ENCODE measurements at places on chromosomes 4 and X. TPM values are rescaled to one million over a fixed set of nuclear protein-coding genes. Genes with fewer than 3 reads are reported as not detected.

DNA sequence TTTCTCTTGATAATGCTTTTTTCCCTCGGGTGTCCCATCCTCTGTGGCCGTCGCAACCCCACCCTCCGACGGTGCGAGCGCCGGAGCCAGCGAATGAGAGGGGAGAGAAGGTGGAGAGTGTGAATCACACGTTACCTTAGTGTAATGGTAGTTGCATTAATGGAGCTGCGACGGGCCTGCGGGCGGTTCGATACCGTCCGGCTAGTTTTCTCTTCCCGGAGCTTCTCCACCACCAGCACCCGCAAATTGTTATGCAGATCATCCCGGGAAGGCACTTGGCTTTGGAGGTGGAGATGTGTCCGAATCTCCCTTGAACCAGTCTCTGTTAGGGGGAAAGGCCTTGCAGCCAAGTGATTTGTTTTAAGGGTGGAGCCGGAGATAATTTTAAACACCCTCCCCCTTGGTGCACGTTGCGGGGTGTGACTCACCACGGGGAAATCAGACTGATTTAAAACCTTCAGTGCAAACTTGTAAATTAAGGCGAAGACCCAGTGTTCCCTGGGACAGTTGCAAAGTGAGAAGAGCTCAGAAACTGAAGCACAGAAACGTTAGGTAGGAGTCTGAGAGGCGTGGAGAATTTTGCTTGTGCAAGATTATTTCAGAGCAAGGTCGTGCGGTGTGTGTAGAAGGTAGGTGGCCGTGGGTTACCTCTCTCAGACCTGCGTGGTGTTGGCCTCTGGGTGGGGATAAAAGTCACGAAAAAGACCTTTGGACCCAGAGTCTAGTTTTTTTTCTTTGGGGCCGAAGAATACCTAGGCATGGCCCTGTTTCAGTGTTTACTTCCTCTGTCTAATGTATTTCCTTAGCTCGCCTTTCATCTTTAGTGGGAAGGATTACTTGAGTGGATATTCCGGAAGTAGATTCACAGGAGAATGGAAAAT is 1.3 kb downstream of the AFF1 start:
- peak; percentile 89 for DNase-seq

GRCh38 chr4:139783741-139784484 is 118.3 kb downstream of the MGST2 start:
- DNase-seq, result no peak

- peak; percentile 62 for DNase-seq
Measured at GRCh38 chrX:136652822-136653723, 5.1 kb downstream of the CD40LG start.

DNA sequence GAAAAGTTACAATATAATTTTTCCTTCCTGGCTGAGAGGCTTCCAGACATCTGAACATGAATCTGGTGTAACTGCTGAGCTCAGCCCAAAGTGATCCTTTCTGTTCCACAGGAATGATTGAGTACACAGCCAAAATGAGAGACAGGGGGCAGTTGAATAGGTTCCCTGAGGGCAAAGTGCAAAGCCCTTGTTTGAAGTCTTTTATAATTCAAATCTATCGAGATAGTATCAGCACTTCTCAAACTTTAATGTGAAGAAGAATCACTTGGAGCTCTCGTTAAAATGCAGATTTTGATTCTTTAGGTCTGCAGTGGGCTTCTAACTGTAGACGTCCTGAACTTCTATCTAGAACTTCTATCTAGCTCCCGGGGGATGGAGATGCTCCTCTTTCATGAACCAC is 54.4 kb upstream of the BMP2K start:
- no peak for DNase-seq

SMIM10L2A gene
- total RNA-seq, result 0.31 TPM

FAM9C gene
- total RNA-seq, result 0.05 TPM

- DNase-seq, result no peak
Measured at GRCh38 chr4:78069859-78070258, 12.7 kb downstream of the FRAS1 start.

UGT2B17 gene
- total RNA-seq, result not detected

DNA sequence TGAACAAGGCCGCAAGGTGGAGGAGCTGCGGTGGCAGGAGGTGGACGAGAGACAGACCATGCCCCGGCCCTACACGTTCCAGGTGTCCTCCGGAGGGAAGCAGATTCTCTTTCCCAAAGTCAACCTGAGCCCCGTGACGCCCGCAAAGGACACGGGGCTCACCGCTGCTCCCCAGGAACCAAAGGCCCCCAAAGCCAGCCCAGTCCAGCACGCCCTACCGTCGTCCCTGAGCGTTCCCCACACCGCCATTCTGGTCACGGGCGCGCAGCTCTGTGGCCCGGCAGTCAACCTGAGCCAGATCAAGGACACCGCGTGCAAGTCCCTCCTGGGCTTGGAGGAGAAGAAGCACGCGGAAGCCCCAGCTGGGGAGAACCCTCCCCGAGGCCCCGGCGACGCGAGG is 72.2 kb downstream of the AASDH start:
- no peak for DNase-seq

ZBTB49 gene
- total RNA-seq, result 4.6 TPM

DNA sequence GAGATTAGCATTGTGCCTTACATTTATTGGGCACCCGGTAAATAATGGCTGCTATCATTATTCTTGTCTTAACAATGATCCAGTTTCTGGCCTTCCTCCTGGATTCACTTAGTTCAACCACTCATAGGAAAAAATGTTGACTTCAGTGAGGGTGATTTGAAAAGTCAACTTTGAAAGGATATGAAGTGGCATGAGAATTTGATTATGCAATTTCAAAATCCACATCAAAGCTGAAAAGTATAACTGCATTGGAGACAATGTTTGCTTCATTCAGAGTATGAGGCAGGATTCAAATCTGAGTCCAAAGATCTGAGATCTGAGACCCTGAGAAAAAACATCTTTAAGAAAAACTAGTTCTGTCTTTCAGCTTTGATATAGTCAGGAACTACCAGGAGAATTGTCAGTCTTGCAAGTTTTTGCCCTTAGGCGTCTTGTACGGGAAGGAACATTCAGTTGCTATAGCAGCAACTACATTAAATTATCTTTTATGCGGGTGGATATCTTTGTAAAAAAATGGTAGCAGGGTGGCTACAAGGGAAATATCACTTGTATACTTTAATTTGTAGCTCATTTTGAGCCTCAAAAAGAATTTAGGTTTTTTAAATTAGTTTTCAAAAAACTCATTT is 587.5 kb upstream of the LCORL start:
- no peak for DNase-seq

GRCh38 chrX:56765811-56766553 is 36.9 kb downstream of the NBDY start:
- DNase-seq, result no peak

DNA sequence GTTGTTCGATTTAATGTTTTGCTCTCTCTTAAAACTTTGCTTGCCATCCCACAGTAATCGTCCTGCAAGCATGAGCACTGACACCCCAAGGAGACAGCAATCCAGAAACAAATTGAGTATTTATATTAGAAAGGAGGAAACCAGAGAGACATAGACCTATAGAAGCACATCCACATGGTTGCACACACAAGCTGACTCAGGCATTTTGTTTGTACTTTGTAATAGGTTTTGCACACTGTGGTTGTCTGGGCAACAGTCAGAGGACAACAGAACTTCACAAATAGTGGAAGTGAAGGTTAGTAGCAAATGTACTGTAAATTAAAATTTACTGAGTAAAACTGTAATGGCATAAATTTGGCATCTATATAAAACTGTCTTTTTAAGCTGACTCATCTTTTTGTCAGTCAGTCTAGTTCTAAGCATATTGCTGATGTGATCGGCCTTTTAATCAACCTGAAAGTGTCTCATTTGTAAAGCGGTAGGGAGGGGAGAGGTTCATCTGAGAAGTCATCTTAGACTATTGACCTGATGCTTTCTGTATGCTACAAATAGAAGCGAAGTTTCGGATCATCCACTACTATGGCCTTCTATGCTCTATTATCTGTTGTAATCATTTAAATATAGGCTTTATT is 1624.7 kb downstream of the ARAP2 start:
- DNase-seq, result no peak

F8A3 gene
- 0.27 TPM for total RNA-seq

Measured in activated CD4-positive, alpha-beta memory T cell treated with anti-CD3 and anti-CD28 coated beads for 36 hours (primary cell).